ENCODE measurements at places on chromosomes 7 and 10. TPM values are rescaled to one million over a fixed set of nuclear protein-coding genes. Genes with fewer than 3 reads are reported as not detected.

Gene CPXM2
- 11.7 TPM for total RNA-seq

Gene STEAP4
- total RNA-seq = 87.1 TPM

Gene RAB19
- not detected for total RNA-seq

Gene HYAL4
- not detected for total RNA-seq

Gene HMX3
- not detected for total RNA-seq

Gene HMX2
- not detected for total RNA-seq

Gene INSIG1
- 256 TPM for total RNA-seq

Gene CRHR2
- total RNA-seq = not detected

Gene SLC26A4
- total RNA-seq = 0.16 TPM

Gene ZEB1
- total RNA-seq = 110 TPM

Gene CCT6A
- total RNA-seq = 133 TPM

Gene KLF6
- total RNA-seq = 205 TPM

Gene PKD2L1
- total RNA-seq = not detected

All from subcutaneous adipose tissue (tissue), 4 donors.